ENCODE measurements at places on chromosomes 5 and 9.
A peak's percentile ranks its signal among the peaks of the same experiment; 100 is the strongest.

GRCh38 chr9:37382982-37383357 lies 39.5 kb upstream of the GRHPR start:
- DNase-seq: peak; percentile 93

GRCh38 chr5:115496936-115497576 lies 47.5 kb downstream of the FEM1C start:
- no peak for DNase-seq

GRCh38 chr5:131406975-131407638 lies 143.3 kb downstream of the CDC42SE2 start:
- DNase-seq: no peak

GRCh38 chr5:76412511-76412910 lies 9.4 kb downstream of the IQGAP2 start:
- no peak for DNase-seq

- no peak for DNase-seq
Observed at GRCh38 chr5:159290741-159291140, 27.7 kb downstream of the UBLCP1 start.

DNA sequence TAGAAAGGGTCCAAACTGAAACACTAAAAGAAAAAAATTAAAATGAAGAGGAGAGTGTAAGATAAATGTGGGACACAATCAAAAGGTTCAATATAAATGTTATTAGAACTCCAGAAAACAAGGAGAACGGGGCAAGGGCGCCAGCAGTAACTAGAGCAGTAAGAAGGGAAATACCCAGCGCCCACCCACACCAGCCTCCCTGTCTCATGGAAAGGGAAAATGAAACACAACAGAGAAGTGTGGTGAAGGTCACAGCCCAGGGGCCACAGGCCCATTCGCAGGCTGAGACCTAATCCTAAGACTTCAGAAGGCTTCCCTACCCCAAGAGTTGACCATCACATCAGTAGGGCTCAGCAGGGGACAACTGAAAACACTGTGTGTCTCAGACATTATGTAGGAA lies 45.8 kb upstream of the CLK4 start:
- DNase-seq: no peak

GRCh38 chr5:156155598-156155997 lies 171.4 kb upstream of the SGCD start:
- no peak for DNase-seq

DNA sequence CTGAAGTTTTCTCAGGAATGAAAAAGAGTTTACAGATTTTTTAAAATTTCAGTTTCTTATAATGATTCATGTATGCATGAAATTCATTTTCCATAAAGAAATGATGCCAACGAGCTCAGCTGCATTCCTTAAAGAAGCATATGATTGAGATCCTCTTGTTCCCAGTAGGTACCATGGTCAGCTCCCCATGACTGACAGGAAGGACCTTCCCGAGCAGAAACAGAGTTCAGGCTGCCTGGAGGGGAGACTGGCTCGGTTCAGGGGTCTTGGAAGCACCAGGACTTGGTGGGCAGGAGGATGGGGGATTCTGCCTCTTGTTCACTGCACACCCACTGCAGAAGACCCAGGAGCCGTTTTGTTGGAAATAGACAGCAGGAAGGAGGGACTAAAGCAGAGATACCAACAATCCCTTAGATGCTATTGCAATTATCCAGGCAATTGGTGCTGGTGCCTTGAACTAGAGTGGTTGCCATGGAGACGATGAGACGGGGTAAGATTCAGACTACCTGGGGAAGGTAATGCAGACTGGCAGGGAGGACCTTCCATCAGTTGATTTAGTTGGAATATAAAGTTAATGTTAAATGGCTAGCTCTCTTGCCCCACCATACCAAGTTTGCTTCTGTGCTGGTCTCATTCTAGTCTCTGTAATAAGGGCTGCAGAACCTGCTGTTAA lies 447.8 kb downstream of the MTRR start:
- no peak for DNase-seq

DNA sequence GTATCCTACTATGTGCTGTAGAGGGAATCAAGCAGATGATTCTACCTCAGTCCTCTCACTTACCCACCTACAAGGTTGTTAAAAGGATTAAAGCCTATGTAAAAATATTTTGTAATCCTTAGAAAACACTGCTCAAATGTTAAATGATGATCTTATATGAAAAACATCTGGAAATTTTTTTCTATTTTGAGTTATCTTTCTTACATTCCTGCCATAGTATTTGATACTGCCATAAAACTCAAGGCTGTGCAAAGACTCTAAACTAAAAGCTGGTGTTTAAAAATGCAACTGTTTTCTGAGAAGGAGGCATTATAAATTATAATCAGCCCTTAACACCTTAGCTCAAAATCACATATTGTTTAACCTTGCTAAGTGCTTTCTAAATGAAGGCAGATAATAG lies 474.2 kb downstream of the PRELID2 start:
- DNase-seq: no peak

- peak; percentile 50 for DNase-seq
Observed at GRCh38 chr5:170511551-170512258, 7.9 kb downstream of the KCNIP1 start.

- no peak for DNase-seq
Observed at GRCh38 chr5:142783601-142784341, 13.6 kb downstream of the ARHGAP26 start.

GRCh38 chr5:147388184-147389108 lies 121.4 kb downstream of the DPYSL3 start:
- no peak for DNase-seq

DNA sequence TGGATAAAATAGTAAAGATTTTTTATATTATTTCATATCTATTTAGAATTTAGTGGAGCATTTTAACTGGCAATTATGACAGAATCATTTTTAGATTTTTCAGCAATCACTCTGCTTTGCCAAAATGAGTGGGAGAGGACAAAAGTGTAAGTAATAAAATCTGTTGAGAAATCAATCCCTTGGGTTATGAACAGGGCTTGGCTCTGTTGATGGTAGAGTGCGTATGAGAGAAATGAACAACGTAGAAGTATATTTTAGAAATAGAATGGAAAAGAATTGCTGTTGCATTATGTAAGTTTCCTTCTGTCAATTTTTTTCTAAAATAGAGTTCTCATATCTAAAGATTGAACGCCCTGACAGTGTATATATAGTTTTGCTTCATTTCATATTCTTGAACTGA lies 154.1 kb upstream of the PRDM9 start:
- DNase-seq: no peak

DNA sequence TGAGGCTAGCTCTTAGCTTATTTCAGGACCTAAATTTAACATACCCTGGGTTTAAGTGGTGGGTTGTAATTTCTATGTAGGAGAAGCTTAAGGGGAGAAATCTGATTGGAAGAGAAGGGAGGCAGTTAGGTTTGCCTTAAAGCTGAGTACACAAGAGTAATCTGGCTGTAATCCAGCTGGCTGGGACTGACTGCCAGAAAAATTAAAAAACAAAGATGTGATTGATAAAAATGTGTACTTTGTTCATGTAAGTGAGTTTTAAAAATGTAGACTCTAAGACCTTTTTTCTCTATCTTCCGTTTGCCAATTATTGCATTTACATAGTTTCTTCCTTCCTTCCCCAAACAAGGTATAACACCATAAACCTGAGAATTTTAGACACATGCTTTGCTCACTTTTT lies 17.5 kb upstream of the MSMP start:
- DNase-seq: no peak

DNA sequence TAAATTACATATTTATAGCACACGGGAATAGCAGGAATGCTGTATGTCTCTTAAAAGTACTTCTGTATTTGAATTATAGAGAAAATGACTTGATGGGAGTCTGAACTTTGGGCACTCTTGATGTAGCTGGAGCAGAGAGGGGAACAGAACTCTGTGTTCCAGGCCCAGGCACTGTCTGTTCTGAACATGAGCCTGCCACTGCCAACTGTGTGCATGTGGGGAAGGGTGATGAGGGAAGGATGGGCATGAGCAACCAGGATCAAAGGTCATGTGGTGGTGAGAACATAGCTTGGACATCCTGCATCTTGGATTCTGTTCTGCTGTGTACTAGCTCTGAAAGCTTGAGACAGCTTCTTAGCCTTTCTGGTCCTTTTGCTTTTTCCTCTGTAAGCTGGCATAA lies 16.4 kb upstream of the ZBED3 start:
- no peak for DNase-seq

DNA sequence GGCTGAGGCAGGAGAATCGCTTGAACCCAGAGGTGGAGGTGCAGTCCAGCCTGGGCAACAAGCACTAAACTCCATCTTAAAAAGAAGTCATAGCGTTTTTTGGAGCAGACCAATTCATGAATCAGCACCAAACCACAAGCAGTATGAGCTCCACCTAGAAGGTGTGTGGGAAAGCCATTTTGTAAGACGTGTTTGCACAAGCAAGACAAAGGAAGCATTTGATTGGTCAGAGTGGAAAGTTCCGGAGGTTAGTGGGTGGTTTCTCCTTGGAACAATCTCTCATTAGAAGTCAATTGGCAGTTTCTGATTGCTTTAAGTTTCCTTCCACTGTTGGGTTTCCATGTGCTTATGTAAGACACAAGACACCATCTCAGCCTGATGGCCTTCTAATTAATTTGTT lies 5.0 kb downstream of the SRD5A1 start:
- DNase-seq: peak; percentile 37

DNA sequence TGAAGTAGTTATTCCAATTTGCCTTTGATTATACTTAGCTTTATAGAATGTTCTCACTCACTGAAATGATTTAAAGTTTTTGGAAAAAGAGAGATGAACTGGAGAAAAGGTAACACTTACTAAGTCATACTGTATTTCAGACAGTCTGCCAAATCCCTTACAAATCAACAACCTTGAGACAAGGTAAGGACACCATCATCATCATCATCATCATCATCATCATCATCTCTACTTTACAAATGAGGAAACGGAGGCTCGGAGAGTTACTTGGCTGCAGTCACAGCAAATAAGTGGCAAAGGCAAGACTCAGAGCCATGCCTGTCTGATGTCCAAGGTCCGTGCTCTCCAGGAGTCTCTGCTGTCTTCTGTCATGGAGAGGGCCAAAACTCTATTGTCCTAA lies 9.4 kb downstream of the GDA start:
- DNase-seq: no peak

DNA sequence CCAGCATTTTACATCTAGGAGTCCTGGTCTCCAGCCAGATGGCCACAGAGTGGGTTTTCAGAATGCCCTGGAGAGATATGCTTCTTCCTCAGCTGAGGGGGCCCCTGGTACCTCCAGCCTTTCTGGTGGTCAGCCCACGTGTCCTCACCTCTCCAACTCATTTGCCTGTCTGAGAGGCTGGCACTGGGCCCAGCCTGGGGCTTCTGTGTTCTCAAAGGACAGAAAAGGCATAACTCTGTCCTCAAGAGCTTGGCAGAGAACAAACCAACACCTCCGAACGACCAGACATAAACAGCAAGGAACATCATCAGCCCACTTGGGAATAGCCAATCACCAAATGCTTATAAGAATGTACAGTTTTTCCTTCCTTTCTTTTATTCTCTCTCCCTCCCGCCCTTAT lies 17.1 kb downstream of the ENG start:
- DNase-seq: no peak

- peak; percentile 66 for DNase-seq
Observed at GRCh38 chr5:912280-913091, 19.8 kb downstream of the TRIP13 start.

DNA sequence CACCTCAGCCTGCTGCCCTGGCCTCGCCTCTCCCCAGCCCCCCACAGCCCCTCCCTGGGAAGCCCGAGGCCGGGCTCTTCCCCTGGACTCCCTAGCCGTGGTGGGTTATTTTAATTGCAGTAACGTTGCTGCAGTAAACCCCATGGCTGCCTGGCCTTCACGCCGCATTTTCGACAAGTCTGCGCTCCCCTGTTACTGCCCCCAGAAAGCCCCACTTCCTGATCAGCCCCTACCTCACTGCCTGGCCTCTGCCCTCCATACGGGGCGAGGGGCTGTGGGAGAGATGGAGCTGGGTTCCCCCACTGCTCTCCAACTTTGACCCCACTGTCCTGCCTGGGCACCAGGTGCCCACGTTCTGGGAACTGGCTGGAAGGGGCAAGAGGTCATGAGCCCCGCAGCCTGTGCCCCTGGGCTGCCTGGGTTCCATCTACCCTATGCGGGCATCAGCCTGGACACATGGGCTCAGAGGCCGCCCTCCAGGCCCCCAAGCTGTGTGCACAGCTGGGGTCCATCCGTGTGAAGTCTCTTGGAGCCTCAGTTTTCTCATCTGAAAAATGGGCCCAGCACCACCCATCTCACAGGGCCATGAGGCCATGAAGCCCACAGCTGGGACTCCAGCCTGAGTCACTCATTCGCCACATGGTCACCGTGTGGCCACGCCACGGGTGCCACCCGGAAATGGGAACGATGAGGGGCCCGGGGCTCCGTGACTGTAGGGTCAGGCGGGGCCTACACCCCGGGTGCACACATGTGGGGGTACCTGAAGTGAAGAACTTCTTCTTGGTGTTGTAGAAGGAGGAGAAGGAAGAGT lies 11.5 kb downstream of the EGFL7 start:
- no peak for DNase-seq

GRCh38 chr9:133088756-133089155 lies 27.0 kb downstream of the CEL start:
- DNase-seq: no peak

DNA sequence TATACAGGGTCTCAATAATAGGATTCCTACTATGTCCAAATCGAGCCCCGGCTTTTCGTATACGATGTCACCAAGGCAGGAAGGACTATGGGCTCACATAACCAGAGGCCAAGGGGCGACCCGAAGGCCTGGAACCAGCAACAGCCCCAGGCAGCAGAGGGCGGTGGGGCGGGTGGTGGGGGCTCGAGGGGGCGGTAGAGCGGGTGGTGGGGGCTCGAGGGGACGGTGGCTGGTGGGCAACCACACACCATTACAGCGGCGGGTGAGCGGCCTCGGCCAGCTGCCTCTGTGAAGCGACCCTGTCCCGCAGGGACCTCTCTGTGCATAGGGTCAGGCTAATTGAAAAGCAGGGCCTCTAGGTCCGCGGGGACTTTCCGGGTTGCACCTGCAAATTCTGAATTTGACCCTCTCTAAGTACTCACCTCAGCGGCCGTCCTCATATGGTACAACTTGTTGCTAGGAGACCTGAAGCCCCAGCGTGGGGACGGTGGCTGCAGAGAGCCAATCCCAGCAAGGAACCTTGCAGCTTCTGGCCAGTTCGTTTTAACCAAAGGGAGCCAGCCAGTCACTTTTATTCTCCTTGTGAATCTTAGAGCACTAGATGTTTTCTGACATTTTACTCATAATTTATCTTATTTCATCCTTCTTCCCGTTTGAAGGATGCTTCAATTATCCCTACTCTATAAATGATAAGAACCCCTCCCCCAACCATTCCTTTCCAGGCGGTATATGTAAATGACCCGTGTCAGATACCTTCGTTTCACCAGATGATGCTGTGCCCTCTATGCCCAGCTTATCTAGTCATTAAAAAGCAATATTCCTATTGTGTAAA lies at the start of gene NME5:
NME5 (minus strand) TSS at position 480 of the 832 bp plus-strand sequence. CDS start 648 bp downstream, outside the sequence.
- peak; percentile 89 for DNase-seq

- DNase-seq: no peak
Observed at GRCh38 chr5:110439296-110439695, 287.2 kb downstream of the TMEM232 start.

DNA sequence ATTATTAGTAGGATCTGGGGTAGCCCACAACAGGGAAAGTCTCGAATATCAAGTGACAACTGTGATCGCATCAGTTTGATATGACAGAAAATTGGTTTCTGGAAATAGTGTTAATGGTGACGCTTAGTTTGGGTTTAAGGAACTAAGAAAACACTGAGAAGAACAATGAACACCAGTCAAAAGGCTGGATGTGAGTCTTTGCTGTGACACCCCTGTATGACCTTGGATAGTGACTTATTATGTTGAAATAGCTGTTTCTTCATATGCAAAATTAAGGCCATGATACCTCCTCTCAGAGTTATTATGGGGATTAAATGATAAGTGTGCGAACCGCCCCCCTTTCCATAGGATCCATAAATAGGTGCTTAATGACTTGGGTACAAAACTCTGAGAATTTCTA lies 926 bp downstream of the DNAJC25 start:
- DNase-seq: no peak

GRCh38 chr5:177312649-177313181 lies 1.0 kb upstream of the MXD3 start:
- DNase-seq: peak; percentile 86

Data from Karpas-422 (cell line).